ENCODE measurements at places on chromosomes 5 and 9.

- DNase-seq = no peak
Observed at GRCh38 chr9:91843623-91844148, 106.3 kb downstream of the ROR2 start.

- DNase-seq = no peak
Observed at GRCh38 chr5:180333661-180334060, 19.5 kb downstream of the GFPT2 start.

- DNase-seq = no peak
Observed at GRCh38 chr5:103178167-103178566, 58.1 kb downstream of the PPIP5K2 start.

DNA sequence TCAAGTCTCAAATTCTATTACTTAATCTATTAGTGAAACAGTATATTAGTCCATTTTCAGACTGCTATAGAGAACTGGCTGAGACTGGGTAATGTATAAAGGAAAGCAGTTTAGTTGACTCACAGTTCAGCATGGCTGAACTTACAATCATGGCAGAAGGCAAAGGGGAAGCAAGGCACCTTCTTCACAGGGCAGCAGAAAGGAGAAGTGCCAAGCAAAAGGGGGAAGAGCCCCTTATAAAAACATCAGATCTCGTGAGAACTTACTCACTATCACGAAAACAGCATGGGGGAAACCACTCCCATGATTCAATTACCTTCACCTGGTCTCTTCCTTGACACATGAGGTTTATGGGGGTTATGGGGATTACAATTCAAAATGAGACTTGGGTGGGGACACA lies 67.9 kb upstream of the CHSY3 start:
- DNase-seq = no peak

GRCh38 chr5:56735849-56736641 lies 79.3 kb upstream of the MAP3K1 start:
- DNase-seq = no peak

GRCh38 chr5:87541033-87541432 lies 128.3 kb upstream of the CCNH start:
- DNase-seq = no peak

DNA sequence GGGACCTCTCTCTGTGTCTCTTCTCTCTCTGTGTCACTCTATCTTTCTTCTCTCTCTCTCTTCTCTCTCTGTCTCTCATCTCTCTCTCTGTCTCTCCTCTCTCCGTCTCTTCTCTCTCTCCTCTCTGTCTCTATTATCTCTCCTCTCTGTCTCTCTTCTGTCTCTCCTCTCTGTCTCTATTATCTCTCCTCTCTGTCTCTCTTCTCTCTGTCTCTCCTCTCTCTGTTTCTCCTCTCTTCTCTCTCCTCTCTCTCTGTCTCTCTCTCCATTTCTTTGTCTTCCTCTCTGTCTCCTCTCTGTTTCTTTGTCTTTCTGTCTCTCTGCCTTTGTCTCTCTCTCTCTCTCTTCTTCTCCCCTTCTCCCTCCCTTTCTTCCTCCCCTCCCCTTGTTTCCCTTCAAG lies 3.2 kb upstream of the OLFM1 start:
- no peak for DNase-seq

DNA sequence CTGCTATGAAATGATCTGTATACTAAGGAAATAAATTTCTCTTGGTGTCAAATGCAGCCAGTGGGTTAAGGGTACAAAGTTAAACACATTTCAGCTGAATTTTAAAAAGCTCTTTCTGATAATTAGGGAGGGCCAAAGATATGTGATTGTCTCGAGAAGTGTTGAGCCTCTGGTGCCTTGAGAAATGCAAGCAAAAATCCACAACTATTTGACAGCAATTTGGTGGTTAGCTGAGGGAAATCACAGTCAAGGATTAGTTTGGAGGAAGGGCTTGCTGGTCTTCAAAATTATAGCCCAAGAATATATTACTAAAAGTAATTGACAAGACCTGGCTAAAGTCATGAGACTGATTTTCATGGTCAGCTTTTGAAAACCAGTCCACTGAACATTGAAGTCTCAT lies 255.7 kb upstream of the PPP1R2B start:
- DNase-seq = no peak

- no peak for DNase-seq
Observed at GRCh38 chr5:3217114-3217513, 378.5 kb upstream of the IRX1 start.
